ENCODE measurements at places on chromosomes 5 and 9. TPM values are rescaled to one million over a fixed set of nuclear protein-coding genes. Genes with fewer than 3 reads are reported as not detected.

DNA sequence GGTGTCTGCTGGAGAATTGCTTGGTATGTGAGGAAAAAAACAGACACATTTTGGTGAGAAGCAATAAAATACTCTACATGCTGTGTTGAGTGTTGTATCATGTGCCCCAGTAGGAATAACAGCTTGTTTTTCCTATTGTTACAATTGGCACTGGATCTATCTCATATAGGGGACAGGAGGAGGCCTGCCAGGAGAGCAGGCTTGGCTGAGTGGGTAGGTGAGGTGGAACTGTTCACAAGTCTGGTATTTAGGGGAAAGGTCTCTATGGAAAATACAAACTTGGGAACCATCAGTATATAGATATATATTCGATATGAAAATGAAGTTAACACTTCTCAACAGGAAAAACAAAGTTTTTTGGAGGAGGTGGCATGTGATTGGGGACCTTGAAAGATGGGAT lies 9.5 kb upstream of the SH3TC2 start:
- no peak for DNase-seq

The ZNF883 gene
- 3.0 TPM for total RNA-seq

- no peak for DNase-seq
Measured at GRCh38 chr9:69172895-69173294, 1.2 kb upstream of the TJP2 start.

The TRAF1 gene
- 13.2 TPM for total RNA-seq

- no peak for DNase-seq
Measured at GRCh38 chr5:40401284-40402006, 278.3 kb upstream of the PTGER4 start.

The SLC9A3 gene
- total RNA-seq: 3.0 TPM

GRCh38 chr5:90344689-90345088 lies 64.9 kb downstream of the CETN3 start:
- DNase-seq: no peak

The SVEP1 gene
- 1.6 TPM for total RNA-seq

DNA sequence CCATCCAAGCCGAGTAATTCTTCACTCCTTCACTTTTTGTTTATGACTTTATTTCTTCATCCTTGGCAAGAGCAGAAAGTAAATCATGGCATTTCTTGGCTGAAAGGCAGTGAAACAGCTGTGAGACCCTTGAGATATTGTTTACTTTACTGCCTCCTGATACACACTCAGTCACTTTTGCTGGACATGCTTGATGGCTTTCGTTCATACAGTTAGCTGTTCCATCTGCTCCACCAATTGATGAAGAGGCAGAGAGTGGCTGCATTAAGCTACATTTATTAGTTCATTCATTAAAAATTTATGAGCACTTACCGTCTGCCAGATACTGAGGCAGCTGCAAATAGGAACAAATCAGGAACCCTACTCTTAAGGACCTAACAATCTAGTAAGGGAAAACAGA lies 184.4 kb upstream of the OR13F1 start:
- DNase-seq: no peak

DNA sequence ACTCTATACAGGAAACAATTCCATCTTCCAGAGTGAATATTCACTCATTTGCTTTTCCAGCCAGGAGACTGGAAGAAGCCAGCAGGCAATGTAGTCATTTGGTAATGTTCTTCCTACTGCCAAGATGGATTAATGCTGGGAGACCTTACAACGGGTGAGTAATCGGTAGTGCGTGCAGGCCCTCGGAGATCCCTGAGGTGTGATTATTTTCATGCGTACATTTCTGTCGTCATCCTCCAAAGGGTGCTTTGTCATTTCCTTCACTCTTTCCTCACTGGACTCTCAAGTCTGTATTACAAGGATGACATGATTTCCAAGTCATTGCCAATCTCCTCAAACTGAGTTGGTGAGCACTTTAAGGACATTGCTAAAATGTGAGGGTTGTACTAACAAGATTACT lies 263.5 kb downstream of the CWC27 start:
- no peak for DNase-seq

DNA sequence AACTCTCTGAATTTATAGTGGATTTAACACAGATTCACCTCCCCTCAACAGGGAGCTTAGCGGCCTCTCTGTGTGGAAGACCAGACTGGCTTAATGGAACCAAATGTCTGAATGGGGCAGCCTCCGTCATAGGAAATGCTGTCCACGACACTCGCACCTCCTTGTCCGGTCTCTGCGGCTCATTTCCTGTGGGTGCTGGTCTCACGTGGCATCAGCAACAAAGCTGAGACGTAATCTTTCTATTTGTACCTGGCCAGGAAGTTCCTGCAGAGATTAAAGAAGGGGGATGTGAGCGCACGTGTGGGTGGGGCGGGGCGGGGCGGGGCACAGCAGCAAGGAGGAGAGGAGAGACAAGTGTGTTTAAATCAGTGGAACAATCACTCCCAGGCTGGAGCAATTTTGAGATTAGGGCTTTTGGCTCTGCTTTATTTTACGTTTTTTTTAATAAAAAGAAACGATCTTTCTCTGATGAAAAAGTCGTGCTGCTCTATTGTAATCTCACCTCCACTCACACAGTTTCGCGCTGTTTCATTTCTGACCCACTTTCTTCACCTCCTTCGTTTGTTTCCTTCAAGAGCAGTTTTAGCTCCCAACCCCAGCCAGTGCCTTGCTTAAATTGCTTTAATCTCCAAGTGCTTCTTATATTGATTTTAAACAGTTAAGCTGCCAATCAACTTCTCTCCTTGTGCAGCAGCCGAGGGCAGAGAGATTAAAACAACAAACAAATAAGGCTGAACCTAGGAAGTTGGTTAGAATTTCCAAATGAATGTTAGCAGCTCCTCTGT lies 132.2 kb upstream of the ASTN2 start:
- no peak for DNase-seq

GRCh38 chr5:125377141-125377540 lies 630.7 kb upstream of the ZNF608 start:
- no peak for DNase-seq

- DNase-seq: no peak
Measured at GRCh38 chr5:85990998-85991397, 626.7 kb upstream of the COX7C start.

GRCh38 chr5:55675119-55675518 lies 37.0 kb downstream of the SLC38A9 start:
- DNase-seq: no peak
